CD4-positive, alpha-beta T cell treated with Interleukin-21 for 1 hour (primary cell): ENCODE measurements at places on chromosomes 12 and 14.

DNA sequence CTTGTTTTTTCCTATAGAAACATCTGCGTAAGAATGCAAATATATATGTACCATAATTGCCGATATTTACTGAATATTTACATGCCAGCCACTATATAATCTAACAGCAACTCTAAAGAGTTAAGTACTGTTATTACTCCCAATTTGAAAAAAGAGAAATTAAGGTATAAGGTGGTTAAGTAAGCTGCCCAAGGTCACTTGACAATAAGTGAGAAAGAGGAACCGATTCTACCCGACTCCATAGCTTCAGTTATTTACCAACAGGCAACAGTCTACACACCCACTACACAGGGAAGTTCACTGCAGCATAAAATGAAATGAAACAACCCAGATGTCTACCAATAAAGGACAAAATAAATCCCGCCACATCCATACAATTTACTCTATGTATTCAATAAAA is 1.1 kb downstream of the MIS18BP1 start:
- DNase-seq, result peak; percentile 34

DNA sequence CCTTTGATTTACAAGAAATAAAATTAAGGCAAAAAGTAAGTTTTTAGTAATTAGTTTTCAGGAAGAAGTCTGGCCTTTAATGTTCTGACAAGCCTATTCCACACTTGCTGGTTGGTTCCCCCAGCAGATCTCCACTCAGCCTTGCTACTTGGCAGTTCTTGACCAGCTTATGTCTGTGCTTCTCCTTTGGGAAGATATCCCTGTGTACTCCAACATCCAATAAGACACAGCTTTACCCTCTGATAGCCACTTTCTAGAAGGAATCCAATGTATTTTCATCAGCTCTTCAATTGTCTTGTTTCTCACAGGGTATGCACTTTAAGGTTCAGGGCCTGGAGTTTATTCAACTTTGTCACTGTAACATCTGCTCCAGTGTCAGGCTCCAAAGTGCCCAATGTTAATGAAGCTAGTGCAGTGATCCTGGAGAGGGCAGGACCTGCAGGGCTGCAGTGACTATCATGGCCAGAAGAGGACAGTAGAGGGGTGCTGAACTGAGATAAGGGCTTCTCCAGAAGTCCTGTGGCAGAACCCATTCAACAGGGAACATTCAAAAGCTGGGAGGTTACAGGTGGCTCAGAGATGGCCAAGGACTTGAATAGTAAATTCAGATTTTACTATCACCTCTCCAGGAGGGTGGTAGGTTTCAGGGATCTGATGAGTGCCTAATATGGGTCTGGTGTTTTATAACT is 22.9 kb downstream of the JKAMP start:
- peak; percentile 55 for DNase-seq

DNA sequence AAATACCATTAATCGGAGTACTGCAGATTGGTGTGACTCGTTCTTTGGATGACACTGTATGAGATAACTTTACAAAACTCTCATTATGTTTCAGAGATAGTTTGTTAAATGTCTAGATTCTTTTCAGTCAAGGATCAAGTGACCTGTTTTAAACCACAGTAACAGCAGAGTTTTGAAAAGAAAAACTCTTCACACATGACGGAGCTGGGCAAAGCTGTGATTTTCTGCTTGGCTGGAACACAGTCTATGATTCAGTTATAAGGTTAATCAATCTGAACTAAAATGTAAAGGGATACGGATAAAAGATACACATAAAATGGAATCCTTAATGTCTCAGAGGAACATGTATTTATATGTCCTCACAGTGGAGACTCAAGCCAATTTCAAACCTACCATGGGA is 573.2 kb downstream of the PRKD1 start:
- no peak for DNase-seq

- no peak for DNase-seq
Observed at GRCh38 chr12:114696443-114697242, 12.7 kb upstream of the TBX3 start.

- no peak for DNase-seq
Observed at GRCh38 chr14:65840118-65840751, 427.7 kb downstream of the FUT8 start.

- no peak for DNase-seq
Observed at GRCh38 chr12:3684449-3685051, 68.4 kb downstream of the CRACR2A start.

DNA sequence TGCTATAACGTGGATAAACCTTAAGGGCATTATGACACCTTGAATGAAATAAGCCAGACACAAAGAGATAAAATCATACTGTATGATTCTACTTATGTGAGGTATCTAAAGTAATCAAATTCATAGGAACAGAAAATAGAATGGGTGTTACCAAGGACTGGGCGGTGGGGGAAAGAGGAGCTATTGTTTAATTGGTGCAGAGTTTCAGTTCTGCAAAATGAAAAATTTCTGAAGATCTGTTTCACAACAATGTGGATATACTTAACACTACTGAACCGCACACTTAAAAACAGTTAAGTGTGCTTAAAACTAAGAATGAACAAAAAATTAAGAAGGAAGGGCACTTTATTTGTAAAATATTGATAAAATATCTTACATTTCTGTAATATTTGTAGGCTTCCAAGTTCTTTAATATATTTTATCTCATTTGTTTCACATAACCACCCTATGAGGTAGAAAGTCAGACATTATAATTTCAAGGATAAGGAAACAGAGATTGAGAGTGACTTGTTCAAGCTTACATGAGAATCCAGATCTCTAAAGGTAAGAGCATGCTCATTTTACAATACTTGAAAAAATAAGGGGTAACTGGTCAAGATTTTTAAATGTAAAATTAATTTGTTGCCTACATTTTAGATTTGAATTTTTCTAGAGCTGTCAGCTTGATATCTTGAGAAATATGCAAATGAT is 14.9 kb downstream of the LTA4H start:
- no peak for DNase-seq

DNA sequence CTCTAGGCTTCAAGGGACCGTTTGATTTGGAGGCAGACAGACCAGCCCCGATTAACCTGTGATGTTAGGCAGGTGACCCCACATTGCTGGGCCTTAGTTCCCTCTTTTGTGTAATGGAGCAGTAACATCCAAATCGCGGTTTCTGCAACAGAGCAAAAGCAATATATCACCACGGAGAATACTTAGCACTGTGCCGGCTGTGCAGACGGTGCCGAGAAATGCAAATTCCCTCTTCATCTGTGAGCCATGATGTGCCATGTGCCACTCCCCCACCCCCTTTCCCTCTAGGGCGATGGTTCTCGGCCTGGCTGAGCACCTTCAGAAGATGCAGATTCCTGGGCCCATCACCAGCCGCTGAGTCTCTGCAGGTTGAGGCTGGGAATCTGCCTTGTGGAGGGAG is 10.9 kb downstream of the BCL7A start:
- no peak for DNase-seq

GRCh38 chr14:48714366-48714765 is 871.8 kb downstream of the RPS29 start:
- DNase-seq, result no peak

- DNase-seq, result no peak
Observed at GRCh38 chr12:72134246-72135020, 137.7 kb upstream of the TRHDE start.

DNA sequence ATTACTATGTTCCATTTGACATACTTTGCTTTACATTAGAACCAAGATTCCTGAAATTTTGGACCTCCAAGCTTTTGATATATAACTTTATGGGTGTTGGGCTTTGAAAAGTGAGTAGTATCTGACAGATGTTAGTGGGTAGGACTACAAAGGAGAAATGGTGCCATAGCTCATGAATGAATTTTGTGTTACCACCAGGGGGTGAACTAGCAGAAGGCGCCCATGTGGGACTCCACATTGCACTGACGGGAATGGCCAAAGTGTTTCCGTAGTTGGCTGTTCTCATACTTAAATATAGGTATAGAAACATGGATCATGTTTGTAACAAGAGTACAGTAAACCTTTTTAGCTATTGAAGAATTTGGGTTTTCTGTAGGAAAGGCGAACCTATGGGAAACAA is 337.5 kb downstream of the FLRT2 start:
- no peak for DNase-seq

- DNase-seq, result no peak
Observed at GRCh38 chr12:83841620-83842019, 1071.0 kb downstream of the SLC6A15 start.

GRCh38 chr12:57087010-57087690 is 1.8 kb upstream of the NAB2 start:
- peak; percentile 92 for DNase-seq

DNA sequence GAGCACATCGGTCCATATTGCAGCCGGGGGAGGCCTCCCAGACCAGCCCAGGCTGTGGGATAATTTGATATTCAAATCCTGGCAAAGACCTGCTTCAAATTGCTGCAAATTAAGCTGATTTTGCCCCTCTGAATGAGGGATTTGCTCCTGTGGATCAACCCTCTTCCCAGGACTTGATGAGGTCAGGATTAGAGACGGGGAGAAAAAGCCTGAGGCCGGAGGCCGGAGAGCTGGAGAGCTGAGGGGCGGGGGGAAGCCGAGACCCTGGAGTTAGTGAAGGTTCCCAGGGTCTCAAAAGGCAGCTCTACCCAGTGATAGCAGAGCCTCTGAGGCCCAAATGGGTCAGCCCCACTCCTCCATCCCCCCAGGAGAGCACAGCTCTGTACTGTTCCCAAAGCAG is 17.5 kb upstream of the VSX2 start:
- DNase-seq, result no peak

DNA sequence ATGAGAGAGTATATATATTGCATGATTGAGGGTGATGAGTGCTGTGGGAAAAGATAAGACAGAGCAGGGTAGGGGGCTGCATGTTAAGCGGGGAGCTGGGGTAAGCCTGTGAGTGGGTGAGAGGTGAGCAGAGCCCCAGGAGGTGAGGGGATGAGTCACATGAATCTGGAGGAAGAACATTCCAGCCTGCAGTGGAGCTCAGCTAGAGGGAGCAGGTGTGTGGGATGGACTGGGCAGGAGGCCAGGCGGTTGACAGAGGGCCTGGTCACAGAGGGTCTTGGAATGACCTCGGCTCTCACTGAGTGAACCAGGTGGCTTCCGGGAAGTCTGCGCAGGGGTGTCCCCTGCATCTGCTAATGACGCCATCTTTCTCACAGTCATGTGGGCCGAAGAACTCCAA is 44.4 kb downstream of the GIT2 start:
- no peak for DNase-seq

DNA sequence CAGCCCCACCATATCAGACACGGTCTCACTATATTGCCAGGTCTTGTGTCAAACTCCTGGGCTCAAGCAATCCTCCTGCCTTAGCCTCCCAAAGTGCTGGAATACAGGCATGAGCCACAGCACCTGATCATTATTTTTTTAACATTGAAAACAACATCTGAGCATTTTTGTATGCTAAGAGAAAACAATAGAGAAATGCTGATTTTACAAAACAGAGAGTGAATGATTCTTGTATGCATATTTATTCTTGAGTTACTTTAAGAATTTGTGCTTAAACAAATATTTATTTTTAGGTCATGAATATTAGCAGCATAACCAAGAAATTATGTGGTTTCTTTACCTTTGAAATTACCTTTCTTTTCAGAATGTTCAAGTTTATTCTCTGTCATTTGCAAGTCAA is 81.8 kb upstream of the KITLG start:
- no peak for DNase-seq

DNA sequence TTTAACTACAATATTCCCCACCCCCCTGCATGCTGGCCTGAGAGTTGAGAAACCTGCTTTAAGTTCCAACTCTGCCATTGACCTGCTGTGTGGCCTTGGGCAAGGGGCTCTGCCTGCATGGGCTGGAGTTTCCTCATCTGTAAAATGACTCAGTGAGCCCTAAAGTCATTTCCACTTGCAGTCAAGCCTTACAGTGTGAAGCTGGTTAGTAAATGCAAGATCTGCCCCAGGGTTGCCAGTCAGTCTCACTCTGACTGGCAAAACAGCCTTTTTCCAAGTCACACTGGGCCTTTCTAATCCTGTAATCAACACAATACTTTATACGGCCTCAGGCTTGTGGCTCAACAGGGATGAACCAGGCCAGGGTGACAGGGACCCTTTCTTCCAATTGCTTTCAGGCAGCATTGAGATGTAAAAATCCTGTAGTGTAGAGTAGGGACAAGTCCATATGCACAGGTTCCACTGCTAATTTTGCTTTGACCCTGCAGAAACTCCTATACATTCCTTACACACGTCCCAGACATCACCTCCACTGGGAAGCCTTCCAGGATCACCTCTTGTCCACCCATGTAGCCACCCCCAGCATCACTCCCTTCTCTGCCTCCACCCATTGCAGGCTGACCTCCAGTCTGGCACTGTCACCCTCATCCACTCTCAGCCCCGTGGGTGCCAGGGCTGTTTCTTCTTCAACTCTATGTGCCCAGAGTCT is 42.6 kb upstream of the PRIMA1 start:
- no peak for DNase-seq

- DNase-seq, result peak; percentile 54
Observed at GRCh38 chr12:68119724-68120211, 39.8 kb downstream of the IFNG start.

DNA sequence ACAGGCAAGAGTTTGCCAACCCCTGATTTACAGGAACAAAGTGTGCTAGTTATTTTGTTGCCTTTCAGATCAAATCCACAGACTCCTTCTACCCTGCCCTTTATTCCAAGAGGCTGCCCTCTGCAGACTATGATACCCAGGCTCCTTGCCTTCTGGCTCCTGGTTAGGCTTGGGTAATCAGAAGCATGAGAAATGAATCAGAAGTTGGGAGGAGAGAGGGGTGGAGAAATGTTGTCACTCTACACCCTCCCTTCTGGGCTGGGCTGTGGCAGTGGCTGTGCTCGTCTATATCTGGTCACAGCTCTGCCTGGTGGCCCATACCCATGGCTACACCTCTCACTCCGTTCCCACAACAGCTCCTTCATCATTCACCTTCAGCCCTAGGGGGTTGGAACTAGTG is 204.6 kb upstream of the PLXNC1 start:
- DNase-seq, result no peak

GRCh38 chr14:82182646-82183045 is 649.0 kb upstream of the SEL1L start:
- DNase-seq, result no peak

DNA sequence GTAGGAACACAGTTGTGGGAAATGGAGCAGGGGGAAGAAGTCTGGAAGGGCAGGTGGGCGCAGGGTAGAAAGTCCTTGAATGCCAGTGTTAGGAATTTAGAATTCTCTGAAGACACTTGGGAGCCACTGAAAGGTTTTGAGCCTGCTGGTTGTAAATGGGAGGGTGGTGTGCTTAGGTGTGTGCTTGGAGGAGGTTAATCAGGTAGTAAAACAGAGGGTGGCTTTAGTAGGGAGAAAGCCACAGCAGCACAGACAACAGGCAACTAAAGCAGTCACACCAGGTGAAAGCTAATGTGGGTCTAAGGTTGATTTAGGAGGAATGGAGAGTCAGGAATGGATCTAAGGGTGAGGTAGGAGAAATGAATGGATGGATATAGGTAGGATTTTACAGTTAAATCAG is 385.0 kb downstream of the ZFP36L1 start:
- no peak for DNase-seq
